ENCODE measurements at places on chromosomes 2 and 18. TPM values are rescaled to one million over a fixed set of nuclear protein-coding genes. Genes with fewer than 3 reads are reported as not detected.
A peak's percentile ranks its signal among the peaks of the same experiment; 100 is the strongest.

The POMC gene
- total RNA-seq = 24.4 TPM

The STPG4 gene
- not detected for total RNA-seq

The HOXD4 gene
- not detected for total RNA-seq

The SIX3 gene
- not detected for total RNA-seq

The CYP26B1 gene
- 4.0 TPM for total RNA-seq

The CHAC2 gene
- total RNA-seq = 3.6 TPM

DNA sequence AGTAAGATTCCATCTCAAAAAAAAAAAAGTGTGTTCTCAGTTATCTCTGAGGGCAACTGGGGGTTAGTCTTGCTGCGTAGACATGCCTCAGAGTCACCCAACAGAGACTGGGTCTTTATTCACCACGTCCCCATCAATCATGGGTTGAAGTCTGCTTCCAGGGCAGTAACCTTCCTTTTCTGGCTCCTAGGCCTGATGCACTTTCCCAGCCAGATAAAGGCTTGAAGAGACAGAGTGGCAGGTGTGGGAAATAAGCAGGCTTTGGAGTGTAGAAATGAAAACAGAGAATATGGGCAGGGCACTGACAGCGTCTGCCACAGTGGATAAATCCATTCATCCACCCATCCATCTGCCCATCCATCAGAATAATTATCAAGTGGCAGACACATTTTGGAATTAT, 134.1 kb upstream of the LGALSL start:
- no peak for ATAC-seq

GRCh38 chr2:206442833-206443734, at the start of gene ADAM23:
Gene ADAM23, plus strand, starts transcription at chr2:206443532. Its CDS starts 335 bp downstream, at chr2:206443867.
- ATAC-seq = peak; percentile 83

GRCh38 chr2:71857636-71858035, 290.0 kb downstream of the CYP26B1 start:
- no peak for ATAC-seq

- ATAC-seq = no peak
Observed at GRCh38 chr2:179351057-179351456, 86.4 kb upstream of the SESTD1 start.

DNA sequence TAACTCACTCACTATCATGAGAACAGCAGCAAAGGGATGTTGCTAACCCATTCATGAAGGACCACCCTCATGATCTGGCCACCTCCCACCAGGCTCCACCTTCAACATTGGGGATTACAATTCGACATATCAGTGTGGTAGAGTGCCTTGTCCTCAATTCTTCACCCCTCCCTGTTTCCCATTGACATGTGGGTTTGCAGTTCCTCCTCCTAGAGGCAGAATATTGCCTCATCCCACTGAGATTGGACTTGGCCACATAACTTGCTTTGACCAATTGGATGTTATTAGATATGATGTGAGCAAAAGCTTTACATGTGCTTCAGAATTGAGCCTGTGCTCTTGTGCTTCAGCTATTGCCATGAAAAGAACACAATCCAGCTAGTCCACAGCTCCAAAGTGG, 217.0 kb upstream of the CXCR4 start:
- ATAC-seq = no peak

DNA sequence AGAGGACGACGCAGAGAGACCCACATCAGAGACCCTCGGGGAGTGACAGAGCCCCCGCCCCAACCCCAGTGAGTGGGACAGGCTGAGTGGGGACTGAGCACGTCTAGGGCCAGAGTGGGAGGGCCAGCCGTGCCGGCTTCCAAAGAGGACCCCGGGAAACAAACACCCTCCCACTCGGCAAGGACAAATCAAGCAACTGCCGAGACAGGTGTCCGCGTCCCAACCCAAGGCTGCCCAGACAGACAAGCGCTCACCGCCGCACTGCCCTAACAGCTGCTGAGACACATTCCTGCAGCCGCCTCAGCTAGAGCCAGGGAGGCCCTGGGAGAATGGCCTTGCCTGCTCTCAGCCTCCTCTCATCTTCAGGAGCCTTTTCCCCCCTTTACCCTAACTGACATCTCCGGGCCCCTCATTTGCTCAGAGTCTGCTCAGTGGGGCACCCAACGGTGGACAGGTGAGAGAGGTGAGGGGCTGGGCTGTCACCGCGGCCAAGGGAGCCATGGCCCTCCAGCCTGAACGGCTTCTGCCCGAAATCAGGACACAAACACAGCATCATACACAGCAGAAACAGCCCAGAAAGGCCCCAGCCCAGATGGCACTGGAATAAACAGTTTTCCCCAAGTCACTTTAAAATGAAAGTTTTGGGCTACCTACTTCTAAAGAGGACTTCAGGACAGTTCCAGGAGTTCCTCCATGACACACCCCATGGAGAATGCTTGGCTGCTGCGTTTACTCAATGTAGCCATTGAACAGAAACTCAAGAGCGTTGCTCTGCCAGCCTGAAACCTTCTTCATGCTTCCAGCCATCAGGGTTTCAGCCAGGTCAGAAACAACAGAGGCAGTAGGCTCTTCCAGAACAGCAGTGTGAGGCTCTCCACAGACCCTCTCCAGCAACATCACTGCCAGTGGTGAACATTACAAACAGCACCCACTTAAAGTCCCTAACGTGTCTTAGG, 23.6 kb downstream of the SLC66A2 start:
- ATAC-seq = no peak

- ATAC-seq = no peak
Observed at GRCh38 chr2:172599947-172600346, 44.1 kb downstream of the PDK1 start.

- ATAC-seq = no peak
Observed at GRCh38 chr2:18883616-18884456, 294.5 kb upstream of the NT5C1B start.

DNA sequence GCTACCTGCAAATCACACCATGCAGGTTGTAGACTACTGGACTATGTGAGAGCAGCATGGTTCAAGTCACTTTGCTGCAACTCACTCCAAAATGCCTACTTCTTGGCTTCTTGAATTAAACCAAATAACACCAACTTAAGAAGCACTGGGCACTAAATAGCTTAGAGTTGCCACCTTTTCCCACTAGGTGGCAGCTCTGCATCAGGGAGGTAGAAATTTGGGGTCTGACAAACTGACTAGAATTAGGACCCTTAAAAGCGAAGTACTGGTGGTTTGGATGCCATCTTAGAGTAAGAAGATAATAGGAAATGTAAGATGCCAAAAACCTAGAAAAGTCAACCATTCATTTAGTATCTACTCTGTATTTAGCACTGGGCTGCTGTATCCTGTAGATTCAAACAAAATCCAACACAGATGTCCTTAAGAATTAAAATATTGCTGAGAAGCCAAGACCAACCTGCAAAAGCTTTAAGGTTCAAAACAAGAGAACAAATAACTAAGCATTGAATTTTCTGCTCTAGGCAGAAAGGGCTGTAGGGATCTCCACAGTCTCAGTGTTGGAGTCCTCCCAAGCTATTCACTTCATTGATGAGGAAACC, 65.5 kb downstream of the CCBE1 start:
- no peak for ATAC-seq

DNA sequence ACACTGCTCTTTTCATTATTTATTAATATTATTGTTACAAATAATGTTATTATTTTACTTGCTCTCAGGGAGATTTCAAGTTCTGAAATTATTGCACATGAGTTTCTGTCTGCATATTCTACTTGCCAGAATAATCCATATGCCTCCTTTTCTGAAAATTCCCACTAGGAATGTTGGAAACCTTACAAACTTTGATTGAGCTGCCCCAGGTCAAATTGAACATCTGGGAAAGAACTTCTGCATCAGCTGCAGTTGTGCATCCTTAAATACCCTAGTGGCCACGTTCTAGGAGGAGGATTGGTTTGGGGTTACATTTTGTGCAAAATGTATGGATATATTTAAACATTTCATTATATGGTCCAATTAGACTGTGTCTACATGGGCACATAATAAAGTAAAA, 1302.7 kb upstream of the PIK3C3 start:
- no peak for ATAC-seq

DNA sequence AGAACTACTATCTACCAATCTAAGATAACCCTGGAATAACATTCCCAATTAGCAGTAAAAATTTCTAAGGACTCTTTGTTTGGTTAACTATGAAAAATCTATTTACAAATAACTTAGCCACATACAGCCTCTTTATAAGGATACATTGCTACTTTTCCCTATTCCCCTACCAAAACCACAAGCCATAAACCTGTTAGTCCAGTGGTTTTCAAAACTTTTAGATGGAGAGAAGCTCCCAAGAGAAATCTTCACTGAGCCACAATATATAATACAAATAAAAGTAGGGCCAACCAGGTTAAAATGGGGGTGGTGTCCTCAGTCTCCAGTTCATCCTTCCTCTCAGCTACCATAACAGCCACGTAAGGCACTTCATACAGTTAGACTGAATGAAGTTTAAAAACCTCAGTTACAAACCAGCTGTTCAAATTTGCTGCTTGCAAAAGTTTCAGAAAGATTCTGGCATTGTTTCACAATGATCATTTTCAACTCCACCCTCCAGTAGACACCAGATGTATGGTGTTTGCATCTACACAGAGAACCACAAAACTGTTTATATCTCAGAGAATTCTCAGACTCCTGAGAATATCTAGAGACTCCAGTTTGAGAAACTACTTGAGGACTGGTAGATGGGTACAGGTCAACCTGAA, 26.0 kb downstream of the SOS1 start:
- no peak for ATAC-seq

All from gastroesophageal sphincter (tissue), 4 donors.